ENCODE measurements at places on chromosomes 13 and 19. TPM values are rescaled to one million over a fixed set of nuclear protein-coding genes. Genes with fewer than 3 reads are reported as not detected.

DNA sequence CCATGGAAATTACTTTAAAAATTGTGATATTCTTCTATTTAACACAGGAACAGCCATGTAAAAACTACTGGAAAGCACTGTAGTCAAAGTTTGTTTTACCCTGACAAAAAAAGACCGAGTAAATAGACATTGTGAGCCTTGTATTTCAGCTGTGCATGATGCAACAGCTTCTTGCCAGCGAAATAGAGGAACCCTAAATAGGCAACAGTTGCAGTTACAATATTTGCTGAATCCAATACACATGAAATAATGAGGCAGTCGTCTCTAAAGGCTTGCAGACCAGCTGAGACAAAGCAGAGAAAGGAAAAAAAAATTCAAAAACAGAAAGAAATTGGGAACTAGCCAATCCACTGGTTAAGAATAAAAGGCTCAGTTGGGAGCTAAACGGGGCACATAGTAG, 1001.1 kb downstream of the OLFM4 start:
- H3K27ac ChIP-seq: no peak overlapping the region
- no peak overlapping the region for H3K4me3 ChIP-seq
- H3K36me3 ChIP-seq: no peaks in the 10 kb centered on the region
- no peak for DNase-seq
- no peaks in the 10 kb centered on the region for H3K4me1 ChIP-seq

DNA sequence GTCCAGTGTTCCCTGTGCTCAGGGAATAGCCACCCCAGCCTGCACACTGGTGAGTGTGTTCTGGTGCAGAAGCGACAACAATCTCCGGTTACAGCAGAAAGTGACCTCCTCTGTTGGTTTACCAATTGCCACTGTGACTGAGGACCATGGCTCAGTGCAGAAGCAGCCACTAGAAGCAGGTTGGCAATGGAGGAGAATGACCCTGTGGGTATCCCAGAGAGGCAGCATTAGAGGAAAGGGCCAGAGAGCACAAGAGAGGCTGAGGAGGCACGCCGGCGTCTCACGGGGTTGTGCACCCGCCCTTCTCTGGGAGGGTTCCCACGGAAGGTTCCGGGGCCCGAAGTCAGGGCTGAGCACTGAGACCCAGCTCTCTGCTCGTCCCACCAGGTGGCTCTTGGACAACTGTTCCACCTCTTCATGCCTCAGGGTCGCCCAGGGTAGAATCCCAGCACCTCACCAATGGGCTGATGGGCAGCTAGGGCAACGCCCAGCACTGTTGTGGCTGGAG, 14.0 kb downstream of the PROZ start:
- H3K4me3 ChIP-seq: no peak overlapping the region
- no peak for DNase-seq
- H3K27ac ChIP-seq: no peak overlapping the region

ARHGAP33 gene
- total RNA-seq: 66.8 TPM

DNA sequence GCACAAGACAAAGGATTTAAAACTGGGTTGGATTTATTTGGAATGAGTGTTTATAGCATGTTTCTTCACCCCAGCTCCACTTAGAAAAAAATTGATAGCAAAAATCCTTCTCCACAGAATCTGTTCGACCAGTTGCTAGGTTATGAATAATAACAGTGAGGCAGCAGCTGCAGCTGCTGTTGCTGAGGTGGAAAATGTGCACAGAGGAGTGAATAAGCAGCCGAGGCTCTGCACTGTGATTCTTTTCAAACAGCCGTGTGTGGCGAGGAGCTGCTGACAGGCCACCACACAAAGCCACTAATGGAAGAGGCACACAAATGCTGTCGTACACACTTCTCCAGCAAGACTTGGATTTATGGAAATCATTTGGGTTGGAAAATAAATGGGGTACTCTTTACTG, 6.4 kb upstream of the RASL11A start:
- DNase-seq: no peak
- no peaks in the 10 kb centered on the region for H3K27me3 ChIP-seq
- no peak overlapping the region for H3K4me3 ChIP-seq
- peaks cover 33% of the 10 kb centered on the region for H3K4me1 ChIP-seq
- peaks cover 8% of the 10 kb centered on the region for H3K36me3 ChIP-seq

ZNF540 gene
- 2.3 TPM for total RNA-seq

GRCh38 chr19:54164369-54165068, 5.0 kb upstream of the LENG1 start:
- peaks cover 21% of the 10 kb centered on the region for H3K27me3 ChIP-seq
- H3K27ac ChIP-seq: no peak overlapping the region
- peak overlapping the region; percentile 72 for H3K4me3 ChIP-seq
- peaks cover 53% of the 10 kb centered on the region for H3K4me1 ChIP-seq

FPR3 gene
- total RNA-seq: not detected

GRCh38 chr13:74389056-74389455, 254.9 kb upstream of the KLF12 start:
- H3K36me3 ChIP-seq: peaks cover 12% of the 10 kb centered on the region
- no peak for DNase-seq
- H3K4me3 ChIP-seq: no peak overlapping the region
- H3K27ac ChIP-seq: no peak overlapping the region

DNA sequence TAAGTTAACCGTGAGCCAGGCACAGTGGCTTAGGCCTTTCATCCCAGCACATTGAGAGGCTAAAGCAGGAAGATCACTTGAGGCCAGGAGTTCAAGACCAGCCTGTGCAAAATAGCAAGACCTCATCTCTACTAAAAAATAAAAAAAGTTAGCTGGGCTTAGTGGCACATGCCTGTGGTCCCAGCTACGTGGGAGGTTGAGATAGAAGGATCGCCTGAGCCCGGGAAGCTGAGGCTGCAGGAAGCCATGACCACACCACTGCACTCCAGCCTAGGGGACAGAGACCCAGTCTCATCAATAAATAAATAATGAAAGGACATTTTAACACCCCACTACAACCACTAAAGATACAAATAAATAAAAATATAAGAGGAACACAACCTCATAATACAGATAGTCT, 21.6 kb downstream of the LSM14A start:
- peak overlapping the region; percentile 69 for H3K27ac ChIP-seq
- H3K36me3 ChIP-seq: peaks cover 13% of the 10 kb centered on the region
- H3K4me1 ChIP-seq: peaks cover 31% of the 10 kb centered on the region
- no peaks in the 10 kb centered on the region for H3K27me3 ChIP-seq
- no peak for DNase-seq

TSC22D1 gene
- 11.8 TPM for total RNA-seq

- no peaks in the 10 kb centered on the region for H3K27me3 ChIP-seq
- no peak overlapping the region for H3K27ac ChIP-seq
- no peak for DNase-seq
- H3K4me1 ChIP-seq: no peaks in the 10 kb centered on the region
- H3K4me3 ChIP-seq: no peak overlapping the region
Observed at GRCh38 chr13:40875044-40875443, 85.6 kb downstream of the SLC25A15 start.

- H3K4me1 ChIP-seq: no peaks in the 10 kb centered on the region
- no peaks in the 10 kb centered on the region for H3K27me3 ChIP-seq
- no peak overlapping the region for H3K27ac ChIP-seq
- no peak for DNase-seq
- H3K36me3 ChIP-seq: no peaks in the 10 kb centered on the region
Observed at GRCh38 chr19:33424181-33424580, 50.7 kb downstream of the CEBPG start.

NDFIP2 gene
- 124 TPM for total RNA-seq

- H3K27me3 ChIP-seq: no peaks in the 10 kb centered on the region
- peaks cover 9% of the 10 kb centered on the region for H3K4me1 ChIP-seq
- H3K27ac ChIP-seq: no peak overlapping the region
- peak; percentile 15 for DNase-seq
- no peak overlapping the region for H3K4me3 ChIP-seq
Observed at GRCh38 chr13:29754473-29754806, 96.0 kb downstream of the UBL3 start.

SIGLEC12 gene
- total RNA-seq: 1.6 TPM

DNA sequence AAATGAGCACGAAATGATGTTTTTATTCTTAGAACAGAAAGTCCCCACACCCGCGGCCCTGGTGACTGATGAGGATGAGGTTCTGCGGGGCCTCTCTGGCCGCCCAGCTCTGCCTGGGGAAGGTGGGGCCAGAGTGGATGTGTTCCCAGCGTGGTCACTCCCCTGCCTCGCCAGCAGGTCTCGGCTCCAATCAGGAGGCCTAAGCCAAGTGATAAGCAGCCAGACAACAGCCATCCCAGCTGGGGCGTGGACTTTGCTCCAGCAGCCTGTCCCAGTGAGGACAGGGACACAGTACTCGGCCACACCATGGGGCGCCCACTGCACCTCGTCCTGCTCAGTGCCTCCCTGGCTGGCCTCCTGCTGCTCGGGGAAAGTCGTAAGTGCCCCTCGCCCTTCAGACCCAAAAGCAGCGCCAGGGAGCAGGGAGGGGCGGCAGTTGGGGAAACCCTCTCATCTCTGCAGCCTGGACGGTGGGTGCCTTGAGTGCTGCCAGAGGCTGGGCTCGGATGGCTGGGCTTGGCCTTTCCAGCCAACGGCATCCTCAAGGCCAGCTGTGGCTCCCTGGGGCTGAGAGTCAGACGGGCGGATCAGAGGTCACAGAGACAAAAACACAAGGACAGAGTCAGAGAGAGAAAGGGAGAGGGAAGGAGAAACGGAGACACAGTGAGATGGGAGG, at the start of gene F10:
Gene F10, plus strand, starts transcription at position 250 of the 676 bp plus-strand sequence. Its CDS starts 57 bp downstream, at position 307.
- H3K27me3 ChIP-seq: peaks cover 7% of the 10 kb centered on the region
- DNase-seq: no peak
- no peaks in the 10 kb centered on the region for H3K36me3 ChIP-seq
- no peak within 1 kb of the TSS for H3K4me3 ChIP-seq

DNA sequence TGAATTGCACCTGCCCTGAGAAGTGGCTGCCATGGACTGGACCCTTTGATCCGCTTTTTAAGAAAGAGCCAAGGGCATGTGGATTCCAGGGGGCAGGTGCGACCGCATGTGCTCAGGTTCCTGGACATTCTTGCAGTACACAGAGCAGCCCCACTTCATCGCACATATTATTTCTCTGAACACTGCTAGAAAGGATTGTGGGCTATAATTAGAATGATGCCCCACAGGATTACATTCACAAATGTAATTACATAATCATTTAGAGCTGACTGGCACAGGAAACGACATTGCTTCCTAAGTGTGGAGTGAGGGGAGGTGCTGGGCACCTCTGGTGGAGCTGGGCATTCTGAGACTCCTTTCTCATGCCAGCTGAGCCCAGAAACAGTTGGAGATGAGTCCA, 37.5 kb upstream of the VSTM2B start:
- no peak overlapping the region for H3K27ac ChIP-seq
- H3K36me3 ChIP-seq: no peaks in the 10 kb centered on the region
- no peak for DNase-seq
- no peak overlapping the region for H3K4me3 ChIP-seq
- peaks cover 40% of the 10 kb centered on the region for H3K27me3 ChIP-seq
- no peaks in the 10 kb centered on the region for H3K4me1 ChIP-seq

- peaks cover 19% of the 10 kb centered on the region for H3K27me3 ChIP-seq
- H3K36me3 ChIP-seq: peaks cover 7% of the 10 kb centered on the region
- H3K27ac ChIP-seq: no peak overlapping the region
Observed at GRCh38 chr13:32911506-32911905, 104.7 kb upstream of the KL start.

- no peak overlapping the region for H3K27ac ChIP-seq
- peaks cover 19% of the 10 kb centered on the region for H3K27me3 ChIP-seq
- H3K4me1 ChIP-seq: peaks cover 11% of the 10 kb centered on the region
- H3K36me3 ChIP-seq: peaks cover 6% of the 10 kb centered on the region
- DNase-seq: no peak
Observed at GRCh38 chr19:29560313-29561075, 34.7 kb downstream of the VSTM2B start.

- no peak overlapping the region for H3K27ac ChIP-seq
- no peaks in the 10 kb centered on the region for H3K27me3 ChIP-seq
- no peaks in the 10 kb centered on the region for H3K36me3 ChIP-seq
Observed at GRCh38 chr13:109436841-109437240, 349.5 kb downstream of the IRS2 start.

MTMR6 gene
- 14.4 TPM for total RNA-seq

CYP4F11 gene
- total RNA-seq: not detected

DNA sequence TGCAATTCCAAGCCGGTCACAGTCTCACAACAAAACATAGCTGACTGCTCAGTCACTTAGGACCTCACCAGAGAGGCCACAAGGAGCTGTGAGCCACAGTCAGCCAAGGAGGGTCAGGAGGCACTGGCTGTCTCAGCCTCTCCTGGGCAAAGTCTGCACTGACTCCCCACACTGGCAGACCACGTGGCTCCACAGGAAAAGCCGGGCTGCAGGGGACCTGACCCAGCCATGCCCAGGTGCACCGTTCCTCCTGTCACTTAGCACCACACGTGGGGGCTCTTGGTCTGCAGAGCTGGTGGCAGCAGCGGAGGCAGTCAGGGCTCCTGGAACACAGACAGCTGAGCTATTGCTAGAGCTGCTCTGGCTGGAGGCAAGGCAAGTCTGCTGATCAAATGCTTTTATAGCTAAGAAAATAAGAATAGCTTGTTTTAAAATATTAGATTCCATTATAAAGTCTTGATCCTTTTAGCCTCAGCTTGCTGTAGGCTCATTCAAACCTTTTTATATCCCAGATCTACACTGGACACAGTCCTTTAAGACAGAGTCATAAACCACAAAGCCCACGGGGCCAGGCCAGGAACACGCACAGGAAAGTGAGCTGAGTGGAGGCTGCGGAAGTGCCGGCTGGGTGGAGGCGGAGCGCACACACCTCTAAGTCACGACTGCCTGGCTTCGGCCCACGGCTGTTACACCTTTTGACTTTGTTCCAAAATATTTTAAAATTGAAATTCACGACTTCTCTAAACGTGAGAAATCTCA, 744.1 kb downstream of the UQCRFS1 start:
- peaks cover 5% of the 10 kb centered on the region for H3K27me3 ChIP-seq
- peaks cover 21% of the 10 kb centered on the region for H3K4me1 ChIP-seq
- H3K4me3 ChIP-seq: peak overlapping the region; percentile 40
- peak; percentile 16 for DNase-seq
- no peak overlapping the region for H3K27ac ChIP-seq
- no peaks in the 10 kb centered on the region for H3K36me3 ChIP-seq

- no peak for DNase-seq
- H3K36me3 ChIP-seq: no peaks in the 10 kb centered on the region
- H3K4me3 ChIP-seq: no peak overlapping the region
- H3K4me1 ChIP-seq: peaks cover 29% of the 10 kb centered on the region
Observed at GRCh38 chr13:97298816-97299215, 76.7 kb downstream of the MBNL2 start.

ZNF649 gene
- total RNA-seq: 11.0 TPM

DNA sequence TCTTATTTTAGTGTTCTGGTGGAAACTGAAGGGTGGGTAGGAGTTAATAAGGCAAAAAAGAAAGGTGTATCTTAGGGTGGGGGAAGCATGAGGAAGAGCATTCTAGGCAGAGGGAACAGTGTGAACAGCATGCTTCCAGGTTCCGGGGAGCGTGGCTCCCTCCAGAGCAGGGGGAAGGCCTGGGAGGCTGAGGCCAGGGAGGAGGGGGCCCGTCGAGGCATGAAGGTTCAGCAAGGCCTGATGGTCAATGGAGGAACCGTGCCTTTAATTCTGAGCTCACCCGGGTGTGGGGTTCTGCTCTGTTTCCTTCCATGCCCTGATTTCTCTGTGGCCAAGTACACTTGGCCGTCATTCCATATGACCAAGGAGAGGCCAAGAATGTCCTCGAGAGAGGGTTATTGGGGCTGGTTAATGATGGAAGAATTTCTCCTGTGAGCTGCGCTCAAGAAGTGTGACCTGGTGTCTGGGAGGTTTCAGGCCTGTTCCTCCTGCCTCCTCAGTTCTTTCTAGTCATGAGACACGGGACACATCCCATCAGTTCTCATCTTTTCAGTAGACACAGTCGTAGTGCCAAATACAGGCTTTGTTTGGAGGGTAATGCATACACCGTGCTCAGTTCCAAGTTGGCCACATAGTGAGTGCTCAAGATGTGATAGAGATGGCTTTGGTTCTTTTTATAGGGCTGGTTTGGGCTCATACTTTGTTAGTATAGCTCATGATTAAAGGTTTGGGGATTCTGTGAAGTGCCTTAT, 73.6 kb downstream of the SIPA1L3 start:
- H3K27ac ChIP-seq: no peak overlapping the region
- no peak overlapping the region for H3K4me3 ChIP-seq

- H3K36me3 ChIP-seq: peaks cover 30% of the 10 kb centered on the region
- no peaks in the 10 kb centered on the region for H3K27me3 ChIP-seq
- DNase-seq: no peak
- H3K4me1 ChIP-seq: peaks cover 79% of the 10 kb centered on the region
Observed at GRCh38 chr19:12943437-12944044, 2.1 kb upstream of the RAD23A start.
